ENCODE measurements at places on chromosomes 1 and 21.

DNA sequence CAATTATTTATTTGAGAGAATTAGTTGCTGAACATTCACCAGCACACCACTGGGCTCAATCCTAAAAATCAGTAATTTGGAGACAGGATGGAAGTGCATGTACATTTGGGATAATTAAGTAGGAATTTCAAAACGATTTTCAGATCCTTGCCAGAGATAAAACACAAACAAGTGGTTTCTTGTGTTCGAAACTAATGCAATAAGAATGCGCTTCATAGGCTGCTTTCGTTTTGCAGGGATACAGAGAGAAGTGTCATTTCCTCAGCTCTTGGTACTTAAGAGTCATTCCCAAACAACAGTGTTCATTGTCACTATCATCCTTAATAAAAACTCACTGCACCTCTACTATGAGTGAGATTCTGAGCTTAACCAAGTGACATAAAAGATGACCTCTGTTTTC, 20.6 kb upstream of the USP24 start:
- no peak for DNase-seq

DNA sequence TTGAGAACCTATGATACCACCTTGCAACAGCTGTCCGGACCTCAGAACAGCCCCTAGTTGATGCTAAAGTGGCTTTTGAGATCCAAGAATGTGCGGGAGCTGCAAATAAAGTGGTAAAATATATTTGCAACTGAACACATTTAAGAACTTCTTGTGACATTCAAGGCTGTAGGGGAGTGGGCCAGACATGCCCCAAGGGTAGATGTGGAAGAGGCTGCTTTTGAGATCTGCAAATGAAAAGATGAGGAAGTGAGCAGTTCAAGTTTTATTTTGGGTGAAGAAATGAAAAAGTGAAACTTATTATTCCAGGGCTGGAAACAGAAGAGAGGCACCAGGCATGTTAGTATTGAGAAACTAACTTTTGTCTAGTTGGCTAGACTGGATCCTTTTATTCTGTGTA, 359.5 kb upstream of the PLXNA2 start:
- no peak for DNase-seq

- peak; percentile 47 for DNase-seq
These were observed 2.2 kb downstream of the REG4 start for GRCh38 chr1:119808972-119809550.

- DNase-seq: no peak
These were observed 7.1 kb downstream of the DENND1B start for GRCh38 chr1:197768014-197768805.

DNA sequence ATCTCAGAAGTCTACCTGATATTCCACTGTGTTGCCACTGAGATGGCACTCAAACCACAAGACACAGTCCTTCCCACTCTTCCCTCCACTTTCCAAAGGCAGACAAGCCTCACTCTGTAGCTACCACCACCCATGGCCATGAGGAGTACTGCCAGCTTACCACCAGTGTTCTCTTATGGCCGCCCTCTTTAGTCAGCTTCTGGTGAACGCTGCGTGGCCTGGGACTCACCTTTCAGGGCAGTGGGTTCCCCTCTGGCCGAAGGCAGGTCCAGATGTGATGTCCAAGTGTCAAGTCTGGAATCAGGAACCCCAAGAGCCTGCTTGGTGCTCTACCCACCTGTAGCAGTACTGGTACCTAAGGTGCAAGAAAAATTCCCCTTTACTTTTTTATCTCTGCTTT, 580.8 kb downstream of the LRRIQ3 start:
- DNase-seq: no peak

DNA sequence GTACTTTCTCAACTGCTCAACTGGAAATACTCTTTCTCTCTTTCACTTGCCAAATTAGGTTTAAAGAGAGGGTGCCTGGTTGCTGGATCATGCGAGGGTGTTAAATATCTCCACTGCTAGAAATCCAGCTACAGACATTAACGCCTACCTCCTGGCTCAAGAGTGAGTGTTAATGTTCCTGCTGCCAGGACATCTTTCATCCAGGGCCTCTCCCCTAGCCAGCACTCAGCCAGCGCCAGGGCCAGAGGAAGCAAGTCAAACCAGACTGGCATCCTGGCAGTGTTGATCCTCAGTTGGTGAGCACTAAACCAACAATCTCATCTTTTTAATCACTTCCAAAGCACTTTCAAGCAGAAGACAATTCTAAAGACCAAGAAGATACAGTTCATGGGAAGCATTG, 92.9 kb upstream of the BARHL2 start:
- DNase-seq: no peak

DNA sequence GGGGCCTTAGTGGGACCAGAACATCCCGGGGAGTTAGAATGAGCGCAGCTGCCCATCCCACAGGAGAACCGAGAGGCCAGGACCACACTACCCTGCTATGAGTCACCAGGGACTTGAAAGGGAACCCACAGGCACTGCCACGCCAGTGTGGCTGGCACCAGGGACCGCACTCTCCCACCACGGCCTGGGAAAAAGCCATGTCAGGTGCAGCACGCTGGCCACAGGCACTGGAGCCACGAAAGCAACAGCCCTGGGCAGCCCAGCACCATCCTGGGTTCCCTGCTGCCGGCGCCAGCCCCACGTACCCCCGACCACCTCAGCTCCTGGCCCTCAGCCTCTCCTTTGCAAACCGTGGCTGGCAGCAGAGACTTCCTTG, 14.1 kb upstream of the TMEM240 start:
- no peak for DNase-seq

GRCh38 chr1:26536081-26536480, 6.5 kb downstream of the RPS6KA1 start:
- no peak for DNase-seq

DNA sequence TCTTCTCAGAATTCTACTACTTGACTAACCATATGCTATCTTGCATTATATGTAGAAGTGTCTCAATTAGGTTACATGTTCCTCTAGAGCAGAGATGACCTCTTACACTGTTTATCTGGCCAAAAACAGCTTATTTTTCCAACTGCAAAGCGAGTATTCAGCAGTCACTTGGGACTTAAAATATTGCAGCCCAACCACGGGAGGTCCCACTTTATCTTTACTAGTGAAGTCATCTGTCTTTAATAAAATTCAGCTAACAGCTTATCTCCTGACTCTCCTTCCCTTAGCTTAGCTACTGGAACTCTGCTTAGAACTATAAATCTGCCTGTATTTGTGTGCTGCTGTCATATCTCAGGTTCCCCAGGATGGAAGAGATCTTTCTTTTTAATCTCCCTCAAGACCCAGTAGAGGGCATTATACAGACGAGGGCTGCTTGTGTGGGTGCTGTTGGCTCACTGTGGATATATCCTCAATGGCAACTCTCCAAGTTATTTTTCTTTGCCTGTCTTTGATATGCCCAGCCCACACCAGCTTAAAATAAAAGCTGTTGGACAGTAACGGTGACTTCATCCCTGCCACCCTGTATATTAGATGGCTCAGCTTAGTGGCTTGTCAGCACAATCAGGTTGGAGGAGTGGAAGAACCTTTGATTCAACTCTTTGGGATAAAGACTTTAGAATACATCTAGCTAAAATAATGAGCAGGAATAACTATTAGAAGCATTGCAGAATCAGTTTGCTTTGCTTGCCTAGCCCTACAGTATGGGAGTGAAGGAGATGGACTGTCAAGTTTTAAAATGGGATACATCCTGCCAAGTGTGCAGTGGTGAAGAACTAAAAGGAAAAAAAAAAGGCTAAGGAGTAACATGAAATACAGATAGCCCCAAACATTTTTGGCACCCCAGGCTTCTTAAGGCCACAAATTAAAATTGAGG, 9.6 kb downstream of the ENSA start:
- no peak for DNase-seq

GRCh38 chr1:18811733-18812452, 47.6 kb downstream of the TAS1R2 start:
- no peak for DNase-seq

DNA sequence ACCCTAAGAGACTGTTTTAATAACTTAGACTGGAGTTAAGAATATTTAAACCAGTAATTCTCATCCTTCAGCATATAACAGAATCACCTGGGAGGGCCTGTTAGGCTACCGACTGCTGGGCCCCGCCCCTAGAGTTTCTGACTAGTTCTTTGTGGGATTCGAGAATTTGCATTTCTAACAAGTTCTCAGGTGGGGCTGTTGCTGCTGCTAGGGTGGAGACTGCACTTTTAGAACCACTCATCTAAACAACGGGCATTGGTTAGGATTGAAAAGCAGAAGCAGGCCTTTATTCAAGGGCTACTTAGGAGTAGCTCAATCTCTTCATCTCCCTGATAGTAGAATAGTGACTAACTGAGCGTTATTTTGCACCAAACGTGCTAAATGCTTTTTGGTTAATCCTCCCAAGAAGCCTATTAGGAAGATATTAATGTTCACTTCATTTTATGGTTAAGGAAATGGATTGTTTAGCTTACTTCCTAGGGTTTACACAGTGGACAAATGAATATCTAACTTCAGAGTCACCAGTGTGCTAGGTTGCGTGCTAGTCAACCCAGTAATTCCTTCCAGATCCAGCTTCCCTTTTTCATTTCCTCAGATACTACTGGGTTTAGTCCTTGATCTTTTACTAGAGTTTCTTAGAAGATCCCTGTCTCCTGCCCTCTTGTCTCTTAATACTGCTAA, 31.1 kb upstream of the UAP1 start:
- DNase-seq: no peak

DNA sequence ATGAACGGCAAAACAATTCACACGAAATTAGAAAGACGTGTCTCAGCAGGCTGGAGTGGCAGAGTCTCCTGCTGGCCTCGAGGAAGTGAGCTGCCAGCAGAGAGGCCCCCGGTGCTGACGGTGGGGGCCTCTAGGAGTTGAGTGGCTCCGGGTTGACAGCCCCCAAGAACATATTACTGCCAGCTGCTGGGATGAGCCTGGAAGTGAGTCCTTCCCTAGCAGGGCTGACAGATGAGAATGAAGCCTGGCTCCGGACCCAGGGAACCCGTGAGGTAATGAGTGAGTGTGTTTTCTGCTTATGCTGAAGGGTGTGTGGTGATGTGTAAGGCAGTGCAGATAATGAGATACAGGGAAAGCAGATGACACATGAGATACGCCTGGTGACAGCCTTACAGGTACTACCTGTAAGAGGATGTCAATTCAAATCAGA, 23.5 kb upstream of the LRRC47 start:
- DNase-seq: no peak

DNA sequence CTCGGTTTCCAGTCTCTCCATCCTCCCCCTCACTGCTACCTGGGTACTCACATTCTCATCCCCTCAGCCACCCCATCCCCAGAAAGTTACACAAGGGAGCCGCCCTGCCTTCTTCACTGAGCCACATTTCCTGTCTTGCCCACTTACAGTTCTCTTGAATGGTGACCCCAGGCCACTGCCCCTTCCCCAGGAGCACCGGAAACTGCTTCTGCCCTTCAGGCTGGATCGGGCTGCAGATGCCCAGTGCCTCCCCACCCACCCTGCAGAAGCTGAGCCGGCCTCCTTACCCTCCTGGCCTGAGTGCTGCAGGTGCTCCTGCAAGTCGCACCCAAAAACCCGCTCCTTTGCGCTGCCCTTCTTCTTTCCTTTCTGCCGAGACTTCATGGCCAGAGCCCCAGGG, 450 bp downstream of the ARHGAP30 start:
- peak; percentile 11 for DNase-seq

DNA sequence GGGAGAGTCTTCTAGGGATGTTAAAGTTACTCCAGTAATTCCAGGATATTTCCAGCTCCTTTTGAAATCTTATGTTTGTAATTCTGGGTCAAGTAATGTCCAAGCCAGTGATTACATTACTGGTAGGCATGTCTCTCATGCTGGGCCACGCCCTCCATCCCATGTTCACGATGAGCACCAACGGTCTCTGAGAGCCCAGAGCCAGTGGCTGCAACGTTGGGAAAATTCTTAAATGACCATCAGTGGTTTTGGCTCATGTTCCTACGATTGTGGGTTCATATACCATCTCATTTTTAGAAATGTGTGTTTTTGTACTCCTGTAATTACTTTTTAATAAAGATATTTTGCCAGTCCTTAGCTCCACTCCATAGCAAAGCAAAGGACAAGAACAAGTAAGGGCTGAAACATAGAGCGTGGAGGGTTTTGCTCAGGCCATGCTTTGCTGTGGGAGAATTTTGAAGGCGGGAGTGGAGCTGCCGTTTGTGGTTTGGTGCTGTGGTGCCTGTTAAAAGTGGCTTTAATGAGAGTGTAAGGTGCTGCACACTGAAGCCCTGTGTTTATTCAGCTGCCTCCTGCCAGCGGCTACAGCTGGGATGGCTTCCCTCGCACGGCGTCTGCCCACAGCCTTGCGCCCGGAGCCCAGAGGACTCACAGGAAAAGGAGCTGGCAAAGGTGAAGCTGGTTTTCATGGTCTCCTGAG, 28.9 kb downstream of the VANGL1 start:
- no peak for DNase-seq

DNA sequence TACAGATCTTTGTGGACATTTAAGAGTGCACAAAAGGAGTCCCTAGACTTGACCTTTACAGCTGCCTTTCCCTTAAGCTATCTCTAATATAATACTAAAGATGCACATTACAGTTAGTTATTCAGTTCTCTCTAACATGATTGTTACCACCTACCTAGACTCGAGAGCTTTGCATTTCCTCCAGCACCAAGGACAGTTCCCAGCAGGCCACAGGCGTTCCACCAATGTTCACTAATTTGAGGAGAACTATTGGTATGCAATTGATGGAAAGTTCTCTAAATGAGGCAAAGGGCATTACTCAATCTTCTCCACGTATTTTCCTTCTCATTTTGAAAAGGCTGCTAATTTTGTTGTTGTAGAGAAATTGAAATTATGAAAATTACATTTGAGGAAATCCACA, 5.4 kb upstream of the NTNG1 start:
- no peak for DNase-seq

DNA sequence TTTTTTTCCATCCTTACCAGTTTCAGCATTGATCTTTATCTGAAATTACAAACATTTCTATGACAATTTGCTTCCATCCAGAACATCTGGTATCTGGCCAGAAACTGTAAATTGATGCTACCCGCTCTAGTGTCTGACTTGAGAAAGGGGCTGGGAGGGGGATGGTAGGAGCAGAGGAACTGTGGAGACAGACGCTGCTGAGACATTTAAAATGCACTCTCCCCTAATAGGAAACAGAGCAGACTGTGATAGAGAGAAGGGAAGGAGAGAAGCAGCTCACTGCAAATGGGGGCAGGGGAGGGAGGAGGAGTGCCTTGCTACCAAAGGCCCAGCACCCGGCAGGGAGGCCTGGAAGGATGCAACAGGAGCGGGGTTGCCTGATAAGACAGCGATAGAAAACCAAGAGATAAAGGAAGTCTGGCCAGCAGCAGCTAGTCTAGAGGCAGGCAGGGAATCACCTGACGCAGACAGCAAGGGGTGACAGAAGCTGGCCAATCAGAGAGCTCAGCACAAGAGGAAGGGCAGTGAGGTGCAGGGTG, 195.5 kb upstream of the NFIA start:
- DNase-seq: no peak

- DNase-seq: no peak
These were observed 634.9 kb downstream of the LMO4 start for GRCh38 chr1:87963556-87963955.

GRCh38 chr1:48955774-48956173, 179.1 kb upstream of the BEND5 start:
- no peak for DNase-seq

GRCh38 chr1:52057876-52058415, 1.9 kb downstream of the BTF3L4 start:
- no peak for DNase-seq
